ENCODE measurements at places on chromosomes 1 and 21.

DNA sequence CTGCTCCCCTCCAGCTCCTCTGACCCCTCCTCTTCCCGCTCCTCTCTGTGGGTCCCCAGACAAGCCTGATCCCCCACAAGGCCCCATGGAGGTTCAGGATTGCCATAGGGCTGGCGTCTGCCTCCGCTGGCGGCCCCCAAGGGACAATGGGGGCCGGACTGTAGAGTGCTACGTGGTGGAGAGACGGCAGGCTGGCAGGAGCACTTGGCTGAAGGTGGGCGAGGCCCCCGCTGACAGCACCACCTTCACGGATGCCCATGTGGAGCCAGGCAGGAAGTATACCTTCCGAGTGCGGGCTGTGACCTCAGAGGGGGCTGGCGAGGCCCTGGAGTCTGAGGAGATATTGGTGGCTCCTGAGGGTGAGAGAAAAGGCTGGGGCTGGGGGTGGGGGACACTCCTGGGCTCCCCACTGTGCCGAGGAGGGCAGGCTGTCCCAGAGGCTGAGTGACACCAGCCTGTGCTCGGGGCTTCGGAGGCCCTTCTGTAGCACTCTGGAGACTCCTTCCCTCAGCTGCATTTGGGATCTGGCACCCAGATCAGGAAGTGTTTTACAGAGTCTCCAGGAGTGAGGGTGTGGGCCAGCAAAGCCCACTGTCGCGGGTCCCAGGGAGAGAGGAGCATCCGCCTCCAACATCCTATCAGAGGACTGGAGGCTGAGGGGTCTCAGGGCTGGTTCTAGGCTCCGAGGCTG, 25.9 kb downstream of the IGFN1 start:
- no peak for DNase-seq

GRCh38 chr1:103911450-103911849, 161.8 kb downstream of the AMY1C start:
- no peak for DNase-seq

DNA sequence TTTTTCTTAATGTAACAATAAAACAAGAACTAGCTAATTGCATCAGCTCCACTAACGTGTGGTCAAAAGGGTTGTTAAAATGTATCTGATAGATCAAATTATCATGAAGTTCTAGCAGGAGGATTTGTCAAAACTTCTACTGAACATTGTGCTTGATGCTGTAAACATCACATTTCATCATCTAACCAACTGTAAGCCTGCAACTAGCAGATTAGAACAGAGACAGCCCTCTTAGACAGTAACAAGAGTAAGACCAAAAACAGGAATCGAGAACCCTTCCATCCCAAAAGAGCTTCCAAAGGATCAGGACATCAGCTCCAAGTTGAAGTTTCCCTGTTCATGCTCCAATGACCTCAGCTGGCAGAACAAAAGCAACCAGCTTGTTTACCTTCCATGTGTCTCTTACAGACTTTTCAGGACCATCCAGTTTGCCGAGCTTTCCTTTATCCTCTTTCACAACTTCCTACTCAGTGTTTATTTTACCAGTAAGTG, 44.6 kb downstream of the NIBAN1 start:
- peak; percentile 56 for DNase-seq

GRCh38 chr1:206903687-206904086, 6.4 kb downstream of the IL24 start:
- DNase-seq: no peak

GRCh38 chr1:41173651-41174050, 68.5 kb downstream of the SCMH1 start:
- DNase-seq: no peak

DNA sequence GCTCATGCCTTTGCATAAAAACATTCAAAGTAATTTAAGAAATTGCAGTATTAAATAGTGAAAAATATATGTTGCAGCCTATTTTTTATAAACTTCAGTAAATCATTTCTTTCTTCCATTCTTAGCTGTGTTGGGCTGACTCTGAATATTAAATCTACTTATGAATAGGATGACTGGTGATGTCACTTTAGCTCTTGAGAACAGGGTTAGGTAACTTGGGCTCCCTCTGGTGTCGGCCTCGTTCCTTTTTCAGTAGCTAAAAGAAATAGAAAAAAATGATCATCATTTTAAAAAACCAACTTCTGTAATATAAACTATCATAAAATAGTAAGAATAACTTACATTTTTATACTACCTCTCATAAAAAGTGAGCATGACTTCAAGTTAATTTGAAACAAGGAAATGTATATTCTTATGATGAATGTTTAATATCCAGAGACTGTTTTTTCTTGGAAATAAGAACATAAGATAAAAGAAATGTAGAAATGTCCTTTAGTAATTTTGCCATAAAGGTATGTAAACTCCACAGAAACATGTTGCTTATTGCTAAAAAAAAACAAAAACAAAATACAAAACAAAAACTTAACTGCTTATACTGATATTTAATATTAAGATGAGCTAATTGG, 26.8 kb upstream of the NCAM2 start:
- no peak for DNase-seq

DNA sequence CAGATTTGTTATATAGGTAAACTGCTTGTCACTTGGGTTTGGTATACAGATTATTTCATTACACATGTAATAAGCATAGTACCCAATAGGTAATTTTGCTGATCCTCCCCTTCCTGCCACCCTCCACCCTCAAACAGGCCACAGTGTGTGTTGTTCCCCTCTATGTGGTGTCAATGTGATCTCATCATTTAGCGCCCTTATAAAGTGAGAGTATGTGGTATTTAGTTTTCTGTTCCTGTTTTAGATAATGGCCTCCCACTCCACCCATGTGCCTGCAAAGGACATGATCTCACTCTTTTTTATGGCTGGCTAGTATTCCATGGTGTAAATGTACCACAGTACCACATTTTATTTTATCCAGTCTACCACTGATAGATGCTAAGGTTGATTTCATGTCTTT, 522.1 kb upstream of the LRRC7 start:
- no peak for DNase-seq

DNA sequence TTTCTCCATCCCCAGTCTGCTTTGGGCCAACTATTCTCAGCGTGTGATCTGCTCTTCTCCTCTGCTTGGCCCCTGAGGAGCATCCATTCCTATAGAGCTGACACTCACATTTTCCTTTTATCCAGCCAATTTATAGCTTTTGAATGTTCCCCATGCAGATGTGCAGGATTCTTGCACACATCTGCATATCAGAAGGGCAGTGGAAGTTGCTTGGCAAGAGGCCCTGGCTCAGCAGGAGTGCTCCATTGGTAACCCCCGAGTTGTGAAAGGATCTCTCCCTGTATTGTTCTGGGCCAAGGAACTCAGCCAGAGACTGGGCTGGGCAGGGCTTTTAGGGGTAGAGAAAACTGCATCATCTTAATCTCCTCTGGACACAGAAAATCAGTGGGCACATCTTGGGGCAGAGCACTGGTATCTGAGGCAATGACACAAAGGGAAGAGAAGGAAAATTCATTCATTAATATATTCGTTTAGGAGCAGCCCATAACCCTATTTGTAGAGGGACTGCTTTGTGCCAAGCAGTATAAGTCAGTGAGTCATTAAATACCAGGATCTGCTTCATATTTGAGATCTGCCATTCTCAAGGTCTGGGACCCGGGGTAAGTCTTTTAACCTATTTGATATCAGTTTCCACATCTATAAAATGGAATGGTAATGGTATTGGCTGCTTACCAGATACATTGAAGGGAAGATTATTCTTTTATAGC, 31.0 kb upstream of the BEND5 start:
- no peak for DNase-seq

DNA sequence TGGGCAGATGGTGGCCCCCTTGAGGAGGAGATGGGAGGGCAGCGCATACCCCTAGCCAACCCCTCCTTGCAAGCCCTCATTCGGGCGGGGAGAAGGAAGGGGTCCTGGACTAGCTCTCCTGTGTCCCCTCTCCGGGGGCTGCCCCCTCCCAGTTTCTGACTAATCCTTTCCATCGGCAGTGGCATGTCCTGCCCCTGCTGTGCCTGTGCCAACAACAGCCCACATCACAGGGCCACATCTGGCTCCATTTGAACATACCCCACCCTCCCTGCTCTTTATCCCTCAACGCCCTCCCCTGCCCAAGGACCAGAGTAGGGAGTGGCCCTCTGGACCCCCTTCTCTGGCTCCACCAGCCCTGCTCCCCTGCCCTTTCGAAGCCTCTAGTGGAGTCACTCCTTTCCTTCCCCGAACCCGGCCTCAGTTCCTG, 11.0 kb upstream of the LMNA start:
- DNase-seq: no peak

DNA sequence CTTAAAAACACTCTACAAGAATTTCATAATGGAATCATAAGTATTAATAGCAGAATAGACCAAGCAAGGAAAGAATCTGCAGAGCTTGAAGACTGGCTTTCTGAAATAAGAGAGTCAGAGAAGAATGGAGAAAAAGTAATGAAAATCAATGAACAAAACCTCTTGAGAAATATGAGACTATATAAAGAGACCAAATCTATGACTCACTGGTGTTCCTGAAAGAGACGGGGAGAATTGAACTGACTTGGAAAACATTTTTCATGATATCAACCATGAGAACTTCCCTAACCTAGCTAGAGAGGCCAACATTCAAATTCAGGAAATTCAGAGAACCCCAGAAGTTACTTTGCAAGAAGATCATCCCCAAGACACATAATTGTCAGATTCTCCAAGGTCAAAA, 85.6 kb downstream of the GDAP2 start:
- DNase-seq: no peak

DNA sequence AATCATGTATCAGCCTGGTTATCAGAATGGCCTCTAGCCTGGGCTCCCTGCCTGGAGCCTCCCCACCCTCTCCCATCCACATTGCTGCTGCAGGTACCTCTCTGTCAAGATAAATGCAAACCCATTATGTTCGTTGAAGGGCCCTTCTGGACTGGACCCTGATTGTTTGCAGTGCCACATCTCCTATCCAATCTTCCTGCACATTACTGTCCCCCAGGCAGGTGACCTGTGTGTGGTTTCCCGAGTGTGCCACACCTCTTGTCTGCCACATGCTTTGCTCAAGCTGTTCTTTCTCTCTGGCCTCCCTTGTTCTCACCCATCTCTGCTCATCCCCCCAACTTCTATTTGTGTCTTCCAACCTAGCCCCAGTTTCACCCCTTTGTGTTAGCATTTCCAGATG, 32.4 kb downstream of the IER5 start:
- peak; percentile 95 for DNase-seq

DNA sequence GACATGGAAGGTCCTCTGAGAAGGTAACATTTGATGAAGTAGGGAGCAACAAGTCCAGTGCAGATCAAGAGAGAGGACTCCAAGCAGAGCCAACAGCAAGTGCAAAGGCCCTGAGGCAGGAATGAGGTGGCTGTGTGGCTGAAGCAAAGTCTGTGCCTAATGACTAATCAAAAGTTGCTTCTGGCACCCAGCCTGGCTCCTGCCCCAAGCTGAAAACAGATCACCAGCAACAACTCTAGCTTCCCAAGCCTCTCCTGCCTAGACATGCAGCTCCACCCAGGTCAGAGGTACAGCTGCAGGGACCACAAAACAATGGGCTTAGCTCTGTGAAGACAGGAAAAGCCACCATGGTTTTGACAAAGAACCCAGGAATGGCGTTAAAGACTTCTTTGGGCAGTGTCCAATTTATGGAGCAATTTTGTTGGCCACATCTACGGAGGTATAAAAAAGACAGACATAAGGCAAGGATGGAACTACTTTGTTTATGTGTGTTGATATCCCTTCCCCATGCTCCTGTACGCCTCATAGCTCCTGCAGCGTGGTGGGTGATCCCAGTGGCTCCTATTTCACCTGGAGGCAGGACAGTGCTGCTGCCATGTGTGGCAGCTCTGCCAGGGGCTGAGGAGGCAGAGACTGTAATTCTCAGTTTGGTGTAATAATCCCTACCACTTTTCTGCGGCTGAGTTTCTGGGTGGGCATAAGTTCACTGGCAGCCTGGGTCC, 26.4 kb upstream of the IGSF3 start:
- DNase-seq: no peak

- peak; percentile 50 for DNase-seq
Observed at GRCh38 chr21:17386498-17386897, 126.3 kb upstream of the CXADR start.

- DNase-seq: no peak
Observed at GRCh38 chr1:23774174-23774880, 3.9 kb upstream of the PITHD1 start.

GRCh38 chr1:22101199-22101598, 41.7 kb downstream of the WNT4 start:
- no peak for DNase-seq

DNA sequence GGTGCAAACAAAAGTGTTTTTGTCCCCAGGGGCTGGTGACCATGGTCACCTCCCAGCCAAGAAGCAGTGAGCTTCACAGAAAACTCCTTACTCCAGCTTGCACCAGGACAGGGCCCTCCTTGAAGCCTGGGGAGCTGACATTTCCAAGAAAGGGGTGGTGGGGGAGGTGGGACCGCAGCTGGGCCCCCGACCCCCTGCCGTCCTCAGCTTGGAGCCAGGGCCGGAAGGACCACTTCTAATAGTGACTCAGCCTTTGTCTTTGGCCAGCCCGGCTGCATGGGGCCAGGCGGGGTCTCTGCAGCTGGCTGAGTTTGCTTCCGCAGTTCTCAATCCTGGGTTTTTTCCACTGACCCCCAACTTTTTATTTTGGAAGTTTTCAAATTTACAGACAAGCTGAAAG, 136.5 kb upstream of the POU3F1 start:
- DNase-seq: no peak

- DNase-seq: no peak
Observed at GRCh38 chr1:212621949-212622305, 13.4 kb downstream of the ATF3 start.

DNA sequence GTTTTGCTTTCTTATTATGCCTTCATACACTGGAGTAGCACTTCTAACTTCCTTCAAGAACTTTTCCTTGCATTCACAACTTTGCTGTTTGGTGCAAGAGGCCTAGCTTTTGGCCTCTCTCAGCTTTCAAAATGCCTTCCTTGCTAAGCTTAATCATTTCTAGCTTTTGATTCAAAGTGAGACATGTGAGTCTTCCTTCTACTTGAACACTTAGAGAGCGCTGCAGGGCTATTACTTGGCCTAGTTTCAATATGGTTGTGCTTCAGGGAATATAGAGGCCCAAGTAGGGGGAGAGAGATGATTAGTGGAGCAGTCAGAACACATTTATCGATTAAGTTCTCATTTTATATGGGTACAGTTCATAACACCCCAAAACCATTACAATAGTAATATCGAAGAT, 12.4 kb downstream of the ANGEL2 start:
- DNase-seq: no peak

DNA sequence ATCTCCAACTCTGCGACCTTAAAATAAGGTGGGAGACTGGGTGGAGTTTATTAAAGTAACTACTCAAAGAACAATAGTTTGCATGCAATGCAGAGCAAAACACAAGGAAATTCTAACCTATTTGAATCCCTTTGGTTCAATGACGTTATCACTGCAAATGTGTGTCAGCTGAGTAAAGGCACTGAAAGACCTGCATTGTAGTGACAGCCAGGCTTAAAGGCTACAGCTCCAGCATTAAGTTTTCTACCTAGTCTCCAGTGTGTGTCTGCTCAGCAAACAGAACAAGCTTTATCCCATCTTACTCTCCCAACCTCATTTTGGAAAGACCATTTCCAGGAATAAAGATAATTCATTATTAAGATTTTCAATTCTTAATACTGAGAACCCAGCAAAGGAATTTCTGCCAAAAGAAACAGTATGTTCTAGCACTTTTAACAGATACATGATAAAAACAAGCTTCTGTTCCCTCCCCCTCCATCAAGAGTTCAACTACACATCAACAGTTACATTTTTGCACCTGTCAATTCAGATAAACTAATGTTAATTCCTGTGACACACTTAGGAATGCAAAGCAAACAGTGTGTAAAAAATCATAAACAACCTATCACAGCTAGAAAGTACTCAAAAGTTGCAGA, 14.2 kb downstream of the PTP4A2 start:
- DNase-seq: no peak
